ENCODE measurements at places on chromosomes 7 and 10.

DNA sequence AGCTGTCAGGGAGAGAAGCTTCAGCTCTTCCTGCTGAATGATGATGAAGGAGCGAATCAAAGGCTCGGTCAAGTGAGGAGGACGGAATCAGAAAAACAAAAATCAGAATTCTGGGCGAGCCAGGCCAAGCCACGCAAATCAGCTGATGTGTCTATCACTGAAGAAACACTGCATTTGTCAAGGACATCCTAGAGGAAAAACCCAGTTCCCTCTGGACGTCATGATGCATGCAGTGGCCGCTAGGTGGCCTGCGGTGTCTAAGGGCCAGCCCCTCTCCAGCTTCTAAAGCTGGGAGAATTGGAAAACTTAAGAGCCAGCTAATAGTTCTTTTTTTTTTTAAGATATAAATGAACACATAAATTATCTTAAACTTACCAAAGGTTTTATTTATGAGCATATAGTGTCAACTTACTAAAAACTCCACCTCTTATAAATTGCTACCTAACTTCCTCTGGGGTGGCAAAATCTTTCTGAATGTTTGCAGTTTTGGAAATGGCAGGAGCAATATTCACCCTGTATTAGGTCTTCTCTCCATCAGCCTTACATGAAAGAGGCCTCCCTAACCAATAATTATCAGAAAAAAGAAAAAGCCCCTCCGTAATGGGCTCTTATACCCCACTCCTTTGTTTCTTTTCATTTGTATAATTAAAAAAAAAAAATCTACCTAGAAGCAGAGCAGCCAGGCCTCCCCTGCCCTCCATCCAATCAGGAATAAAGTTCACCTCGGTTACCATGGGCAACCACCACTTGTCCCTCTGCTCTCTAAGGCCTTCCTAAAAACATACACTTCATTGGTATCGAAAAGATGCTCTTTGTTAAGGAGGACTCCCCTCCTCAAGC lies 186.8 kb downstream of the USP6NL start:
- DNase-seq, result peak; percentile 8

DNA sequence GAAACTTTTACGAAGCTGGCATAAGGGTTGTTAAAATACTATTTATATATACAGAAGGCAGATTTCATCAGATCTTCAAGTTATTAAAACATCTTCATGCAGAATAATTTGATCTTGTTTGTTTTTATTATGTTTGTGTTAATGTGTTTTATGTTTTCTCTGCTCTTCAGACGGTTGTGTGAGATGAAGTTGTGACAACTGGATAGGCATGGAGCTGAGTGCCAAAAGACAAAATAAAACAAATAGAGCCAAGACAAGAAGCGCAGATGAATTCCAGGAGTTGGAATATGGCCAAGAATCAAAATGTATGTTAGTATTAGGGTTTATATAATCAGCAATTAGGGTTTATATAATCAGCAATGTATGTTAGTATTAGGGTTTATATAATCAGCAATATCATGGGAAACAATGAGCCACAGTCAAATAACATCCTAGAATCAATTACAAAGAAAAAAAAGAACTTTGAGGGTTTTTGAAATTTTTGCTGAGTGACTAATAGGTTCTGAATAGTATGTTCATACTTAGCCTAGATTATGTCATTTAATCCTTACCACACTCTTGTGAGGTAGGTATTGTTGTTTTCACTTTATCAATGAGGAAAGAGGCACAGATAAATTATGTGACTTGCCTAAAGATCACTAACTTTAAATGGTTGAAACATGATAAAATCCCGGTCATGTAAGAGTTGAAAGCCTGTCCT lies 488.0 kb upstream of the STEAP1 start:
- DNase-seq, result no peak

DNA sequence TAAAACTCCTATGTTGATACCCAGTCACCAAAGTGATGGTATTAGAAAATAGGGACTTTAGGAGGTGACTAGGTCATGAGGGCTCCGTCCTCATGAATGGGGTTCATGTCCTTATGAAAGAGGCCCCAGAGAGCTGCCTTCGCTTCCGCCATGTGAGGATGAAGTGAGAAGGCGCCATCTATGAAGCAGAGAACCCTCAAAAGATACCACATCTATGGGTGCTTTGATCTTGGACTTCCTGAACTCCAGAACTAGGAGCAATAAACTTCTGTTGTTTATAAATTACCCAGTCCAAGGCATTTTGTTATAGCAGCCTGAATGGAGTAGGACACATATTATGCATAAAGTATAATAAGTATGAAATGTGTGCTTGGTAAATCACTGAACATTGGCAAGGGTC lies 8.1 kb upstream of the PDSS1 start:
- no peak for DNase-seq

DNA sequence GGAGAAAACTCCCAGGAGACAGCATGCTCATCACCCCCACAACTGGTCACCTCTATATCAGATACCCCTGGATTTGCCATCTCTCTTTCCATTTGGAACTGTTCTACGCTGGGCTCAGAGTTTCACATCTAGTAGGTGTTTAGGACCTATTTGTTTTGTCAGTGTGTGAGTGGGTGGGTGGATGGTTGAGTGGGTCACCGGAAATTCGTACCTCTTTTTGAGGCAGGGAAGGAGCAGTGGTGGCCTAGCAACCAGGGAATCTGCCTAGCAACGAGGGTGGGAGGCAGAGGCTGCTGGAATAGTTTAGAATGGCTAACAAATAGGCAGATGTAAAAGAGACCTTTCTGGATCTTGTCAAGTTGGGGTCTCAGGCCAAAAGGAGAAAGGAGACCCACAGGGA lies 23.2 kb upstream of the SLF2 start:
- DNase-seq, result no peak

- no peak for DNase-seq
Measured at GRCh38 chr10:103632247-103632642, 138.7 kb downstream of the NEURL1 start.

DNA sequence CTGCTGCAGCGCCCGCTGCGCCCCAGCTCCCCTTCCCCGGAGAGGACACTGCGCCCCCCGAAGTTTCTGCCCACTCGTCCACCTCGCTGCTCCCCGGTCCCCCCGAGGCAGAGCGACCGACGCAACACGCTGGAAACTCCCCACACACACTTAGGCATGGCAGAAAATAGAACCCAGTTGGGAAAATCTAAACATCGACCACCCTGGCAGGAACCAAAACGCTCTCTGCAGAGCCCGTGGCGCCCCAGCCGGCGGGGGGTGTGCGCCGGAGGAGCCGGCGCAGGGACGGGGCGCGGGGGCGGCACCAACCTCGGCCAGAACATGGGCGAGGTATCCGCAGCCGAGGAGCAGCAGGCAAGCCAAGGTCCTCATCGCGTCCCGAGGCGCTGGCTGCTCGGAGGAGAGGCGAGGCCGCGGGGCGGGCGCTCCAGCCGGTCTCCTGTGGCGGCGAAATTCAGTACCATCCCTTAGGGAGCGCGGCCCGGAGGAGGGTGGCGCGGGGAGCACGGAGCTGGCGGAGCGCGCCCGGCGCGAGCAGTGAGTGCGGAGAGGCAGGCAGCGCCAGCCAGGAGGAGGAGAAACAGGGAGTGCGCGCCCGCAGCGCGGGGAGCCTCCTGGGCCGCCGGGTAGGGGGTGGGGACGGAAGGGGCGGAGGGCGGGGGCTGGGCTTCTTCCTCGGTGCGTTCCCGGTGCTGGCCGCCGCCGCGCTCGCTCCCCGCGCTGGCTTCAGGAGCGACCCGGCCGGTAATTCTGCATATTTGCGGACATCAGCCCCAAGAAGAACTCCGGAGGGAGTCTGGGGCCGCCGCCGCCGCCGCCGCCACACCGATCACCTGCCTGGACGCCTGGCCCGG lies 789 bp downstream of the PDGFA start:
- DNase-seq, result no peak

DNA sequence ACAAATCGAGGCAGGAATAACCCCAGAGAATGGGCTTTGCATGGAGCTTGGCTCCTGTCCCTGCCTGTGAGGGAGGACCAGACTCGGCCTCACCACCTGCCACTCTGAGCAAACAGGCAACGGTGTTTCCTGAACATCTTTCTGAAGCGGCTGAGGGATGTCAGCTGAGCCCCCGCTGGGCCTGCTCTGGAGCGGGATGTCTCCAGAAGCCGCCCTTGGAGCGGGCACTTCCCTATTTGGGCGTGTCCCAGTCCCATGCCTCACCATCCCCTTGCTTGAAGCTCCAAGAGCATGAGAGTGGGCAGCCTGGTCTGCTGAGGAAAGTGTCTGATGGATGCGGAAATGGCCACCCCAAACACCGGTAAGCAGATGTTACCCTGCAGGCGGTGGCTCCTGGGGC lies 10.2 kb downstream of the ALKBH4 start:
- DNase-seq, result no peak

DNA sequence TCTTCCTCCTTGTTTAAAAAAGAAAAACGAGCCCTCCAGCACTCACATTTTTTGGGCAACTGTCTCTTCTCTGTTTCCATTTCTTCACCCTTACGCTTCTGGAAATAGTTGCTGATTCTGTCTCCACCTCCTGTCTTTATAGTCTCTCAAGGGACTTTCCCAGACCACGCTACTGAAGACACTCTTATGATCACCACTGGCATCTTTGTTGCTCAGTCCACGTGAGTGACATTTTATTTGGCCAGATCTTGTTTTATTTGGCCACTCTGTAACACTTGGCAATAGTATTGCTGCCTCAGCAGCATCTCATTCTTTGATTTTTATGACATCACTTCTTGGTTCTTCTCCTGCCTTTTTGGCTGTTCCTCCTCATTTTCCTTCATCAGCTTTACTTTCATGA lies 21.6 kb upstream of the NME8 start:
- no peak for DNase-seq

DNA sequence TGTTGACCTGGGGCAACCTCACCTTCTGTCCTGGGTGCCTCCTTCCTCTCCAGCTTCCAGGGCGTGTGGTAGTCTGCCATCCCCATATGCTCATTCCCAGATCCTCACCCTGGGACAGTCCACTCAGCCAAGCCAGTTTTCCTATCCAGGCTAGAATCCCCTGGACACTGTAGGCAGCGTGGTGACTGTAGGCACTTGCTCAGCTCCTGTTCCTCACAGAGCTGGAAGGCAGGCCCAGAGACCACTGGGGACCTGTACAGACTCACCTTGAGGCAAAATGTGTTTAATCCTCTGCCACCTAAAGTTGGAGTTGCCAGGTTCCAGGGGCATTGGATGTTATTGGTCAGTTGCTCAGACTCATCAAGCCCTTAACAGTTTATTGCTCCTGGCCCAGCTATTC lies 2.4 kb upstream of the GRID1 start:
- no peak for DNase-seq

- DNase-seq, result no peak
Measured at GRCh38 chr7:152344253-152344652, 91.5 kb downstream of the KMT2C start.

GRCh38 chr7:585229-585711 lies 65.6 kb upstream of the PDGFA start:
- no peak for DNase-seq

DNA sequence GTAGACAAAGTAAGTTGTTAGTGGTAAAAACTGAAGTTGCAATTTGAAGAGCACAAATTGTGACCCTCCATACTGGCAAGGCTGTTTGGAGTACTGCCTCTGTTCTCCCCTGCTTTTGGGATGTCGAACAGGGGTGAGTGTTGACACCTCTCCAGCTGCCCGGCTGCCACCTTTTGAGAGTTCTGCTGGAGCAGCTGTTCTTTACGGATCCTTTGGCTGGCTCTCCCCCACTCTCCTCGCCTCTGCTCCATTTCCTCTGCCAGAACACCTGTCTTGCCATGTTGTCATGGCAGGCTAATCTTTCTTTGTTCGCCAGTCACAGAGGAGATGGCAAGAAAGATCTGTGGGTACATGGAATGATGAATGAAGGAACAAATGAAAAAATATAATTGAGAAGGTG lies 34.9 kb downstream of the INSYN2A start:
- DNase-seq, result no peak

DNA sequence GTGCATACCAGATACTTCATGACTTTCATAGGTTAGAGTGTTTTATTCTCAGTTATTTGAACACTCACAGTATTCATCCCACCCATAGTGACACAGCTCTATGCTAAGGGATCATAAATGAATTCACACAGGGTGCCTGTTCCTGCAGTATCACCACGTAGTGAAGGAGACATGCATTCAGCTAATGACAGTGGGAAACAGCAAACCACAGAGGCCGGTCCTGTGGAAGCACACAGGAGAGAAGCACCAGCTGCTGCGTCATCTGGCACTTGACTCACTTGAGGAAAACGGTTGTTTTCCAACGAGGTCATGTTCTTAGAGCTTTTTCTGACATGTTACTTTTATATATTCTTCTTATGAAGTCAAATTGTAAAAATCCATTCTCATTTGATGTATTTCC lies 73.0 kb downstream of the UBE3C start:
- no peak for DNase-seq
